ENCODE measurements at places on chromosomes 6 and 20.

DNA sequence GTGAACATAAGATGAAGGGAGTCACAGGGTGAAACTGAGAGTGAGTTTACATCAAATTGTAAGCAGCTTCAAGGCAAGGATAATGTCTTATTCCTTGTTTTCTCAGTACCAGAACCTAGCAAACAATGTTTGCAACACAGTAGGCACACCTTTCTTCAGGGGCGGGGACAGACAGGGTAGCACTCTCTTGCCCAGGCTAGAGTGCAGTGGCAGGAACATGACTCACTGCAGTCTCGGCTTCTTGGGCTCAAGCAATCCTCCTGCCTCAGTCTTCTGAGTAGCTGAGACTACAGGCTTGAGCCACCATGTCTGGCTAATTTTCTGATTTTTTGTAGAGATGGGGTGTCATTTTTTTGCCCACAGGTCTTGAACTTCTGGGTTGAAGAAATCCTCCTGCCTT lies 299.8 kb downstream of the CD83 start:
- no peak for DNase-seq

DNA sequence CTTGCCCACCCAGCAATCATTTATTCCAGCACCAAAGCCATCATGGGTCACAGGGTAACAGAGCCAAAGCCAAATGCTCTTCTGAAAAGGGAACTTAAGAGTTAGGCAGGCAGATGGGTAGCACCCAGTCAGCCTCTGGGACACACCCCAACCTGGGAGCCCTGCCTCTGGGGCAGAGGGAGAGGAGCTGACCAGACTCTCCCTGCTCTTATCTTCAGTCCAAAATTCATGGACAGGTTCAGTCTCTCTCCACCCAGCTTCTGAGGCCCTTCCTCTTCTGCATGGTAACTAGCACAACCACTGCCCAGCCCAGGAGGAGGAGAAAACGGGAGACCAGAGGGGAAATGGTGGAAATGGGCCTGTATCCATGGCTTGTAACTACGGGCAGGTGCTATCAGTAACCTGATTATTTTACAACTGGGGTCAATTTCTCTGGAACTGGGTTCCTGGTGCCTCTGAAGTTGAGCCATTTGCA lies 105.4 kb downstream of the NOL4L start:
- DNase-seq, result no peak

DNA sequence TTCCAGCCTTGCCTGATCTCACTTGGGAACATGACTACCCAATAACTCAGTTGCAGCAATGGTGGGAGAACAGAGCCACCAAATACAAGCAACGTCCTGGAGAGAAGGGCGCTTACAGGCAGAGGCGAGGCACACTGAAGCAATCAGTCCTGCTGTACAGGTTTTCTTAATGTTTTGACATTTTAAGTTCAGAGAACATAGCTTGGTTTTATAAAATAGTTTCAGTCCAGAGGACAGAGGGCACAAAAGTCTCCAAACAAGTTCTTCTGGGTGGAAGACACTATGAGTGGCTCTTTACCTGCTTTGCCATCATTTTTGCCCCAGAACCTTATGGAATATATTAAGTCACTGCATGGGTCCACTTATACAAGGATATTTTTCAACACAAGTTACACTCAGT lies 103.4 kb upstream of the KCNG1 start:
- no peak for DNase-seq

DNA sequence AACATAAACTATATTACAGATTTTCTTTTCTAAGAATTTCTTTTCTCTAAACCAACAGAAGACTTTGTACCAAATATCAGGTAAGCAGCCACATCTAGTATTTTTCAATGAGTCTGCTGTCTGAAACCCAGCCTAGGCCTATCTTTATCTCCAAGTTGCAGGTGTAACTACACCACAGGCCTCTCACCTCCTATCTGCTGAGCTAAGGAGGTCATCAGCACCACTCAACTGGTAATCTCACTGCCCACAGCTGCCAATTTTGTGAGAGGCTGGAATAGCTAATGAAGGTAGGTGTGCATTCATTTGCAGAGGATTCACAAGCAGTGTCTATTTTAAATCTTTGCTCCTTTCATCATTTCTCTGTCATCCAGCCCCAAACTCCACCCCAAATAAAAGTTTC lies 584.8 kb downstream of the HDGFL1 start:
- DNase-seq, result no peak

DNA sequence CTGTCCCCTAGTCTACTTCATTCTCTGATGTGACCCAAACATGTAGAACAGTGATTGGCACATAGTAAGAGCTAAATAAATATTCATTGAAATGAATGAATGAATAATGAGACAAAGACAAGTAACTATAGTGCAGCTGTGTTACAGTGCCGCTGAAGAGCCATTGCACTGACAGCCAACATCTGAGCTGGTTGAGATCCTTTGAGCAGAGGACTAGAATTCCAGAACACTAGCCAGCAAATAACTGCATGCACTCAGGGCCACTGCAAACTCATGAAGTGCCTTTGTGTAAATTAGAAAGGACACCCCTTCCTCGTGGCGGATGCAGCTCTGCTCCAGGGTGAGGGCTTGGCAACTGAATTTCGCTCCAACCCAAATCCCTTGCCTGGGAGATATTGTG lies 230.3 kb upstream of the CDYL start:
- DNase-seq, result no peak

DNA sequence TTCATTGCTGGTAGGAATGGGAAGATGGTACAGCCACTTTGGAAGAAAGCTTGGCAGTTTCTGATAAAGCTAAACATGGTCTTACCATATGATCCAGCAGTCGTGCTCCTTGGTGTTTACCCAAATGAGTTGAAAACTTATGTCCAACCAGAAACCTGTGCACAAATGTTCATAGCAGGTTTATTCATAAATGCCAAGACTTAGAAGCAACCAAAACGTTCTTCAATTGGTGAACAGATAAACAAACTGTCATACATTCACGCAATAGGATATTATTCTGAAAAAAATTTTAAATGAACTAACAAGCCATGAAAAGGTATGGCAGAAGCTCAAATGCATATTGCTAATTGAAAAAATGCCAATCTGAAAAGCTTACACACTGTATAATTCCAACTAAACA lies 117.1 kb downstream of the LINC00237 start:
- no peak for DNase-seq

DNA sequence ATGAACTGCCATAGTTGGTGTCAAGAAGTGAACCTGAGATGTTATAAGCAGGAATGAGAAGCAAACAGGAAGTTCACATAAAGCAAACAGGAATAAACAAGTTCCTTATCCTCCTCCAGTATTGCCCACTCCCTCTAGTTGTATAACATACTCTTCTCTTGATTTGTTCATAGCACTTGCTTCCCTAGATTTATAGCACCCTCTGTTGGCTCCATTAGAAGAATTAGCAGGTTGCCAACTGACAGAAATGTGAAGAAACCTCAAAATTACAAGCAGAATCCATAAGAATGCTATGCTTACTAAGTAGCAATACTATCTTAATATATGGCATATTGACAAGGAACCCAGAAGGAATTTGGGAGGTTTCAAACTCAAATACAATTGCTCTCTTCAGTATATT lies 195.4 kb downstream of the TBX18 start:
- DNase-seq, result no peak

GRCh38 chr20:53163486-53163885 lies 191.3 kb downstream of the TSHZ2 start:
- no peak for DNase-seq

DNA sequence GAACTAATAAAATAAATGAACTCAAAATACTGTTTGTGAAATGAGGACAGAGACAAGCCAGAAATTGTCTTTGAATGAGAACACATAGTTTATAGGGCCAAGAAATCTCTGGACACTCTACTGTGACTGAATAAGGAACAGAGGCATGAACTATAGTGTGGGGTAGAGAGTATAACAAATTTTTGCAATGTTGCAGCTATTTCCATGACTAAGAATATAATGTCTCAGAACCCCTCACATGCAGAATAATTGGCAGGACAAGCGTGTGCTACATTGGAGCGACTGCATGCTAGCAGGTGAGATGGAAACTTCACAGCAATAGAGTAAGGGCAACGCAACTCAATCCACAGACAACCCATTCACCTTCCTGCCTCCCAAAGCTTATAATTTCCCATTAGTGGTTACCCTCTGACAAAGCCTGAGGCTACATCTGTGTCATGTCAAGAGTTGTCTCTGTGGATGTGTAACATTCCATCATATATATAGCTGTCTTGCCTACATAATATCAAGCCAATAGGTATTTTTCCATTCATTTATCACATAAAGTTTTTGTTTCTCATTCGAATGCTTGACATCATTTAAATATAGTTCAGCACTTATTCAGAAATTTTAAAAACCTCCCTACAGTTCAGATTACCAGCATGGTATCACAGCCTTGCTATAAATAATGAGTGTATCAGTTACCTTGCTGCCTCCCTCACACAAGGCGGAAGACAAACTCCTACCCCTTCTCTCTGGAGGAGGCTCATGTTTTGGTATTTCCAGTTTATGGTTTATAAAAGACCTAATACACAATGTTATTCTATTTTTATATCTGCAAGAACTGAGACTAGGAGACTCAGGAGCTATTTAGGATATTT lies 47.9 kb upstream of the ECHDC1 start:
- DNase-seq, result no peak

- DNase-seq, result no peak
Observed at GRCh38 chr6:33323623-33323948, 6.0 kb upstream of the ZBTB22 start.
